ENCODE measurements at places on chromosomes 16 and 17.

DNA sequence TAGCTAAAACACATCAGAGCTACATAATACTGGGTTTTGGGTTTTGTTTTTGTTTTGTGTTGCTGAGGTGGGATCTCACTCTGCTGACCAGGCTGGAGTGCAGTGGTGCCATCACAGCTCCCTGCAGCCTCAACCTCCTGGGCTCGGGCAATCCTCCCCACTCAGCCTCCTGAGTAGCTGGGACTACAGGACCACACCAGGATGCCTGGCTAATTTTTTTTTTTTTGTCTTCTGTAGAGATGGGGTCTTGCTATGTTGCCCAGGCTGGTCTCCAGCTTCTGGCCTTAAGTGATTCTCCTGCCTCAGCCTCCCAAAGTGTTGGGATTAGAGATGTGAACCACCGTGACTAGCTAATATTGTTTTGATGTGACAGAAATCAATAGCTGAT lies 6.2 kb downstream of the MEAK7 start:
- DNase-seq = no peak

- DNase-seq = peak; percentile 63
These were observed 1.4 kb downstream of the PHF23 start for GRCh38 chr17:7237761-7238419.

DNA sequence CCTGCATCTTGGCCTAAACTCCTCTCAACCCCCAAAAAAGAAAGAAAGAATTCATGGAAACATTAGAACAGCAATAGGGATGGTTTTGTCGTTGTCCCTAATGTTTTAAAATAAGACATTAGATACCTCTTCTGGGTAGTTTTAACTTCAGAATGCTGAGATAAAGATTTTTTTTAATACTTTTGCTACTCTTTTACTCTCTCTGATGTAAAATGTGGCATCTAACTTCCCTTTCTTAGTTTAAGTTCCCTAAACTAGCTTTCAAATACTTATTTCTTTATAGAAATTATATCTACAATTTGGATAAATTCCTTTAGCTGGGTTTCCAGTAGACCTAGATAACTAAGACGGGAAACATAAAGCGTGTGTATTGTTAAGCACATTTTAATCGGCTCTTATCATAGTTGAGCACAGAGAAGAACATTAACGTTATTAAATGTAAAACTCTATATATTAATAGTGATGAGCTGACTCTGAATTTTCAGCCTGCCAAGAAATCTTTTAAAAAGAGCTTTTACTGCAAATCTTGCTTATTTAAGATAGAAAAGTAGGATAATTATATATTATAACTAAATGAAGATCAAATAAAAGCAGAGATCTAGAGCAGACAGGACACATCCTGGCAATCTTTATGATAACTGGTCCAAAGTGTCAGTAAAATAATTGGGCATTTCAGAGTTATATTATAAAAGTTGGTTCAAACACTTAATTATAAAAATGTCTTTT lies 183.2 kb downstream of the CYB561 start:
- no peak for DNase-seq

DNA sequence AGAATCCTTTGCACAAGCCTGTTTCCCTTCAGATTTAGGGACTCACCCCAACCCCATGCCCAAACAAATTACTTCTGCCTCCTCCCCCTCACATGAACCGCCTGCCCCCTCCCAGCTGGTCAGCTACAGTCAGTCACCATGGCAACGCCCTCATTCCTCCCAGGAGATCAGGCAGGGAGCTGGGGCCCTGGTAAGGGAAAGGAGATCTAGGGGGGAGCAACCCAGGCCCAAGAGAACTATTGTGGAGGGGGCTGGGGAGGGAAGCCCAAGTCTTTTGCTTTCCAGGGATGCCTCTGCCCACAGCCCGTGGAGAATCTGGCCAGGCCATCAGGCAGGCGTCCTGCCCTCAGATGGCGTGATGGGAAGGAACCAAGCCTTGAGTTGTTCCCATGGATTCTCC lies 2.8 kb downstream of the FAM171A2 start:
- DNase-seq = no peak

- no peak for DNase-seq
These were observed 26.2 kb upstream of the MYH10 start for GRCh38 chr17:8656693-8657092.

GRCh38 chr16:28098959-28099945 lies 35.7 kb upstream of the GSG1L start:
- DNase-seq = no peak

- no peak for DNase-seq
These were observed 37.9 kb downstream of the SIAH1 start for GRCh38 chr16:48347191-48347865.

DNA sequence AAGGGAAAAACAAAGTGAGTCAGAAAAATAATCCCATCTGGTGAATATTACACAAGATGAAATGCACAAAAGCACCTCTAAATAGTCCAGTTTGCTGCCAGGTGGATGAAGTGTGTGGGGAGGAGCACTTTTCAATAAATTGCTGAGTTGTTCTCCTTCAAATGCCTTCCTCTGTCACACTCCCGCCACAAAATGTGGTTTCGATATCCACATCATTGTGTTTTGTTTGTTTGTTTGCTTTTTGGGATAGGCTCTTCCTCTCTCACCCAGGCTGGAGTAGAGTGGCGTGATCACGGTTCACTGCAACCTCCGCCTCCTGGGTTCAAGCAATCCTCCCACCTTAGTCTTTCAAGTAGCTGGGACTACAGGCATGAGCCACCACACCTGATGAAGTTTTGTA lies 24.6 kb upstream of the SHISA9 start:
- no peak for DNase-seq

DNA sequence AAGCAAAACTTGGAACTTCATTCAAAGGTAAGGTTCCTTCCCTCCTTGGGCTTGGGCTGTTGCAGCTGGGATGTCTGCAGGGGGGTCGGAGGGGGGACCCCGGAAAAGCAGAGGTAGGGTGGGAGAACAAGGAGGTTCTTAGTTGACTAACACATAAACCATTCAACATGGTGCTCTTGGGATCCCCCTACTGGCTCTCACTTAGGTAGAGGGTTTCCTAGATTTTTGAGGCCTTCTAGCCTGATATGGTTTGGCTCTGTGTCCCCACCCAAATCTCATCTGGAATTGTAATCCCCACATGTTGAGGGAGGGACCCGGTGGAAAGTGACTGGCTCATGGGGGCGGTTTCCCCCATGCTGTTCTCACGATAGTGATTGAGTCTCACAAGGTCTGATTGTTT lies 93.9 kb downstream of the RGS9 start:
- no peak for DNase-seq

GRCh38 chr16:66934138-66934838 lies at the start of gene CIAO2B:
CIAO2B (minus strand) TSS chr16:66934402; CDS start chr16:66934364, 38 bp downstream.
- peak; percentile 91 for DNase-seq

DNA sequence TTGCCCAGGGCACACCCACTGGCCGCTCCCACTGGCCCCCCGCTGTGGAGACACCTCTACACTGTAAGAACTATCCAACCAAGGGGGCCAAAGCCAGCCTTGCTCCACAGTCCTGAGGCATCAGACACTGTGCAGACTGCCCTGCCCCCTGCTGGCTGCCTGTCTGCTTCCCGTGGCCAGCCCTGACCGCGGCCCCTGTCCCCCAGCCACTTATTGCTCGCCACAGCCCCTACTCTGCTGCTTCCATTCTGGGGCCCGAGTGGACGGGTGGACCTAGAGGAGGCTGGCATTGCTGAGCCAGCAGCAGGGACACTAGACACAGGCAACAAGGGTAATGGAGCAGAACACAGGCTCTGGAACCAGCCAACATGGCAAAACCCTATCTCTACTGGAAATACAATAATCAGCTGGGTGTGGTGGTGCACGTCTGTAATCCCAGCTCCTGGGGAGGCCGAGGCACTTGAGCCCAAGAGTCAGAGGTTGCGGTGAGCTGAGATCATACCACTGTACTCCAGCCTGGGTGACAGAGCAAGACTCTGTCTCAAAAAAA lies 19.7 kb upstream of the LRRC37A3 start:
- DNase-seq = peak; percentile 54

- DNase-seq = no peak
These were observed 28.3 kb upstream of the GOSR2 start for GRCh38 chr17:46894476-46895151.

DNA sequence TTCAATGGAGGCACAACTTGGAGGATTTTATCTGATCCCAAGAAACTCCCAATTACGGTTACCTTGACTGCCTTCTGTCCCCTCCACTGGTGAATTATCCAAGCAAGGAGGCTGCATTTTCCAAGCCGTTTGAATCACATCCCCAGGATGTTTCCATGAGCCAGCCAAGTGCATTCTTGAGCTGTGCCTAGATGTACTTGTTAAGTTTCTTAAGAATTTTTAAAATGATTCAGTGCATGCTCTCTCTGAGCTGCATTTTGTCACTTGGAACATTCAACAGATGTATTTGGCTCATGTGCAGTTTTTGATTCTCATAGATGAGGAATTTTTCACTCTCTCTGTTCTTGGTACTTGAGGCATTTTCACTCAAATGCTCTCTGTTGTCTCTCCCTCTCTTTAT lies 202.6 kb upstream of the MYOCD start:
- no peak for DNase-seq

DNA sequence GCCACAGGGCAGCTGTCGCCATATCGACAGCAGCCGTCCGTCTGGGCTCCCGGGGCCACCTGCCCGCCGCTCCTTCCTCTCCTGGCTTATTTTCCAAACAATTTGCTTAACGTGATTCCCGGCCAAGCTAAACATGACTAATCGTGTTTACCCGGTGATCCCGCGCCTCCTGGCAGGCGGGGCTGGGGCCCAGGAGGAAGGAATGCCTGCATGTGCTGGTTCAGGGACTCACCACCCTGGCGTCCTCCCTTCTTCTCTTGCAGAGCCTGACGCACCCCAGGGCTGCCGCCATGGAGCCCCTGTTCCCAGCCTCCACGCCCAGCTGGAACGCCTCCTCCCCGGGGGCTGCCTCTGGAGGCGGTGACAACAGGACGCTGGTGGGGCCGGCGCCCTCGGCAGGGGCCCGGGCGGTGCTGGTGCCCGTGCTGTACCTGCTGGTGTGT lies 6.1 kb downstream of the SSTR5 start:
- DNase-seq = peak; percentile 51

DNA sequence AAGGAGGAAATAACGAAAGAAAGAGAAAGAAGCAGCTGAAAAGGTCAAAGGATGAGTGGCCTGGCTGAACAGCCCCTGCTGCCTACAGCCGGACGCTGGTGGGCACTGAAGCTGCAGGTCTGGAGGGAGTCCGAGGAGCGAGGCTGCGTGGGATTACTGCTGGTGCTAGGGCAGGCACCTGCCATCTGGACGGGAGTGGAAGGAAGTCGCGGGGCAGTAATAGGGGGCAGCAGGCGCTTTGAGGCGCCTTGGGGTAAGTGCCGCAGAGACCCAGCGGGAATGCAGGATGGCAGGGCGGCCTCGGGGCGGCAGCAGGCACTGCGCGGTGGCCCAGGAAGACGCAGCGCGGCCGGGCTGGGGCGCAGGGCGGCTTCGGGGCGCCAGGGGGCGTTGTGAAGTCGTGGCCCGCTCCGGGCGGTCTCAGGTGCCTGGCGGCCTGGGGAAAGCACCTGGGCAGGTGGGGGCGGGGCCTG lies 303 bp upstream of the SCNN1G start:
- peak; percentile 81 for DNase-seq

GRCh38 chr16:87582216-87582965 lies 19.9 kb upstream of the JPH3 start:
- DNase-seq = no peak

- DNase-seq = no peak
These were observed 58.7 kb downstream of the COG7 start for GRCh38 chr16:23394141-23394831.

- no peak for DNase-seq
These were observed 15.8 kb upstream of the RGS9 start for GRCh38 chr17:65121368-65121767.

GRCh38 chr17:56985371-56986162 lies 7.6 kb downstream of the SCPEP1 start:
- DNase-seq = no peak

DNA sequence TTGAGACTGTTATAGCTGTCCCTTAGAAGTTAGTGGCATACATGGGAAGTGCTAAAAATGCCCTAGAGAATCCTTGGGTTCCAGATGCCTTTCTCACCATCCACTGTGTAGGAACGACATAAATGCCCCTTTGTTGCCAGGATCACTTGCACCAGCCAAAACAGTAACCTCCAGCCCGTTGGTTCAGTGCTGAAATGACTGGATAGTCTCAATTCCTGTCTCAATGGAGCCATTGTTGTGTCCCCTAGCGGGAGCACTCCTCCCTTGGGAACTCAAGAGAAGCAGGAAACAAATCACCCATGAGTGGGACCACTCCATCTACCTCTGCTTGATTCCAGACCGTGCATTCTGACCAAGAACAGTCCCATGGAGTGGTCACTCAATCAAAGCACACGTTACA lies 23.1 kb downstream of the MPHOSPH6 start:
- DNase-seq = no peak

GRCh38 chr16:11170696-11171447 lies 85.1 kb downstream of the SOCS1 start:
- no peak for DNase-seq

DNA sequence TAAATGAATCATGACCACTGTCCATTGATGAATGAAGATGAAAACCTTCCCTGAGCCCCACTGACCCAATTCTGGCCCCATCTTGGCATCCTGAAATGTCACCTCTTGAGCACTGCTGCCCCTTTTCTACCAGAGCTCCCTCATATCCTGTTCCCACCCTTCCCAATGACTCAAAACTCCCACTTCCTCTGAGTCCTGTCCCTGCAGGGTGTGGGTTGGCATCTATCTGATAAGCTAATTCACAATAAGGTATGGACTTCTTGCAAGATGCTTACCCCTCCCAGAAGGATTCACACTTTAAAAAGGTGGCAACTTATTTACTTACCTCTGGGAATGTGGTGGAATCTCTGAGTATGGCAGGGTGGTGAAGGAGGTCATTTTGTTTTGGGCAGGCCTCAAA lies 13.3 kb upstream of the CSNK2A2 start:
- no peak for DNase-seq

GRCh38 chr16:543301-544164 lies 16.0 kb downstream of the CAPN15 start:
- peak; percentile 70 for DNase-seq

GRCh38 chr17:42519546-42520491 lies 16.2 kb upstream of the NAGLU start:
- no peak for DNase-seq

GRCh38 chr17:66459811-66460270 lies 157.4 kb downstream of the PRKCA start:
- no peak for DNase-seq

DNA sequence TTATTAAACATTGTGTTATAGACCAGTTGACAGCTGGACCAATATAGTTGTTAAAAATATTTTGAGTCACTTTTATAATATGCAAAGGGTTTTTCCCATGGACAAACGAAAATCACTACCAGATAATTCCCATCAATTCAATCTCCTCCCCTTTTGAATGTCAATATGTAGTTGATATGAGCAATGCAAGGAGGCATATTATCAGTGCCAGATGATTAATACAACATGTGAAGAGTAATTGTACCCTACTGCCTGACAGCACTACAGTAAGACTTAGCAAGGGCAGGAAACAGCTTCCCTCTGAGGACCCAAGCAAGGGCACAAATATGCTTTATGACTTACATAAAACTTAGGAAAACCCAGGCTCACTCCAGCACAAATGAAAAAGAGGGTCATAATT lies 17.3 kb downstream of the KANSL1 start:
- no peak for DNase-seq
